ENCODE measurements at places on chromosomes 1 and 21.

DNA sequence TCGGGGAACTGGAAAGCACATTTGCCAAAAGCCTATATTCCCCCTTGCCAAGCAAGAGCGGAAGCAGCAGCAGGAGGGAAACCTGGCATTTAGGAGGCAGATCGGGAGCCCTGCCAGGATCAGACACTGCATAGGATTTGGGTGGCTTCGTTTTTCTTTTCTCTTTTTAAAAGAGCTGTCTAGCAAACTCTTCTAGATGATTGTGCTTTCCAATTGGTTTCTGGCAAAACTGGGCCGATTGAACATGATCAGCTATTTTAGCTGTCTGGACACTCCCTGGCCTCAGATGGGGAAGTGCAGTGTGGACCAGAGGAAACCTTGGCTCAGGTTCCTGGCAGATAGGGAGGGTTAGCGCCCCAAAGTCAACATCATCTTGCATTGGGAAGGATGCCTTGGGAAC lies 414.0 kb upstream of the KAZN start:
- DNase-seq, result no peak

DNA sequence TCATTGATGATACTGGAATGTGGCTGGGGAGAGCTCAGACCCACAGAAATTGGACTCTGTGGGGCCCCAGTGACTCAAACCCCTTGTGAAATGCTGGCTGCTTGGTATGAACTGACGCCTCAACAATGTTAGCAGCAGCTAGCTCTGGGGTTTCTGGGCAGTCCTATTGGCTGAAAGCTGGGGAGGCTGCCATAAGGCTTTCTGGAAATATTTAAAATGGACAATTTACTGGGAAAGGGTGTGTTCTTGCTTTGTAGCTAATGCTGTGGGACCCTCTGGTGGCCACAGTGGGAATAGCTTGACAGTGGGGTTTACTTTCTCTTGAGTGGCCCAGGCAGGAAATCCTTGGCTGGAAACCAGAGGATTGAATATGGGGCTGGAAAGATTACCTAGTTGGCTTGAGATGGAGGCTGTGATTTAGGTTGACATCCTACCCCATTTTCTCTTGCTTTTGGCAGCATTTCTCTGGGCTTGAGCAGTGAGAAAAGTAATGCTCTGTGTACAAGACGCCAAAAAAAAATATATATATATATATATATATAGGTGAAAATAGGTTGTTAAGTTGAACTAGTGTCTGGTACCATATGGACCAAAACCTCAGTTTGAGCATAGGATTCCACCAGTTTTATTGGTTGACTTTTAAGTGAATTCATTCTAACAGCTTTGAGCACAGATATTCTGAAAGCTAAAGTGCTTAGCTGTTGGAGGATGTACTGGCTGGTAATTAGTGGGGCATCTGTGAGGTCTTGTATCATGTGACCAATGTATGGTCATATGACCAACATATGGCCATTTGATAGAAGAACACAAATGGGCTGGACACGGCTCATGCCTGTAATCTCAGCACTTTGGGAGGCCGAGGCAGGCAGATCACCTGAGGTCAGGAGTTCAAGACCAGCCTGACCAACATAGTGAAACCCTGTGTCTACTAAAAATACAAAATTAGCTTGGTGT lies 8.2 kb upstream of the S100A10 start:
- DNase-seq, result peak; percentile 73

- DNase-seq, result no peak
These were observed 77.0 kb downstream of the CSMD2 start for GRCh38 chr1:34087986-34088385.

GRCh38 chr1:31830511-31830910 lies 14.7 kb upstream of the SPOCD1 start:
- no peak for DNase-seq

- no peak for DNase-seq
These were observed 277.1 kb downstream of the AJAP1 start for GRCh38 chr1:4931486-4931885.

- DNase-seq, result no peak
These were observed 3.2 kb downstream of the GJC2 start for GRCh38 chr1:228152918-228153258.

- no peak for DNase-seq
These were observed 271.5 kb downstream of the NFIA start for GRCh38 chr1:61353797-61354406.

- no peak for DNase-seq
These were observed 295.9 kb downstream of the TPR start for GRCh38 chr1:186079084-186079684.

GRCh38 chr1:246001142-246001836 lies 505.8 kb downstream of the SMYD3 start:
- no peak for DNase-seq

GRCh38 chr1:93695411-93696005 lies 13.9 kb upstream of the BCAR3 start:
- DNase-seq, result no peak

DNA sequence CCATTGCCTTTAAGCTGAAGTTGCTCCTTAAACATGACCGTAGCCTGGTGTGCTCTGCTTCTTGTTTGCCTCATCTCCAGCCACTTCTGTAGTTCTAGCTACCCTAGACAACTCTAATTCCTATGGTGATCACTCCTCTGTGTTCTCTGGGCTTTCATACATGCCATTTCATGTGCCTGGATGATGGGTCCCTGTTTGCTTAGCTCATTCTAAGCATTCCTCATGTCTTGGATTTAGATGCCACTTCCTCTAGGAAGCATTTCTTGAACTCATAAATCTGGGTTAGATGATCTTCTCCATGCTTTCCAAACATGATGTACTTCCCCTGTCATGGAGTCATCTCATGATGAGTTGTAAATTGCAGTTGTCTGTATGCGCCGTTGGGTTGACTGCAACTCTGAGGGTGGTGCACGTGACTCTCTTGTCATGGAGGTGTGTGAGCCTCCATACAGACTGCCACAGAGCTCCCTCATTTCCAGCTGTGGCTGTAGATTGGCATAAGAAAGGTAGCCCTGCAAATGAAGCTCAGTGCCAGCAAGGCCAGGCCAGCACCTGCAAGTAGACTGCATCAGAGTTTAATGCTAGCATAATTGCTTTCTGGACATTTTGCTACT lies 77.2 kb downstream of the LAMC1 start:
- DNase-seq, result no peak

- no peak for DNase-seq
These were observed 104.9 kb downstream of the PLPPR4 start for GRCh38 chr1:99369154-99369553.

- no peak for DNase-seq
These were observed 3.0 kb downstream of the PIK3C2B start for GRCh38 chr1:204491655-204492054.

DNA sequence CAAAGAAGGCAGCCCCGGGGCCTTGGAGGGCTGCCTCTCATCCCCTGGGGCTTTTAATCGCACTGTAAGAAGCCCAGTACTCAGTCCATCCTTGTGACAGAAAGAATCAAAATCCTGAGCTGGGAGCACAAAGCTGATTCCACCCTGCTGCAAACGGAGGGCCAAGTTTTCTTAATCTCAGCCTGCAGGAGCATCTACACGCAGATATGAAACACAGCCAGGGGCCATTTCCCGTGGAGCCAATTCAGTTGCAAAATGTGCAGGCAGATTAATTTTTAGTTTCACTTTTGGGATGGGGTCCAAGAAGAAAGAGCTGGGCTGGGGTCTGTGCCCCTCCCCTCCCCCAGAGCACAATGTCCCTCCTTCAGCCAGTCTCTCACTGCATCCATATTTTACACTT lies 4.4 kb downstream of the LYPD8 start:
- no peak for DNase-seq

GRCh38 chr1:160658162-160658813 lies 11.4 kb upstream of the SLAMF1 start:
- DNase-seq, result no peak

DNA sequence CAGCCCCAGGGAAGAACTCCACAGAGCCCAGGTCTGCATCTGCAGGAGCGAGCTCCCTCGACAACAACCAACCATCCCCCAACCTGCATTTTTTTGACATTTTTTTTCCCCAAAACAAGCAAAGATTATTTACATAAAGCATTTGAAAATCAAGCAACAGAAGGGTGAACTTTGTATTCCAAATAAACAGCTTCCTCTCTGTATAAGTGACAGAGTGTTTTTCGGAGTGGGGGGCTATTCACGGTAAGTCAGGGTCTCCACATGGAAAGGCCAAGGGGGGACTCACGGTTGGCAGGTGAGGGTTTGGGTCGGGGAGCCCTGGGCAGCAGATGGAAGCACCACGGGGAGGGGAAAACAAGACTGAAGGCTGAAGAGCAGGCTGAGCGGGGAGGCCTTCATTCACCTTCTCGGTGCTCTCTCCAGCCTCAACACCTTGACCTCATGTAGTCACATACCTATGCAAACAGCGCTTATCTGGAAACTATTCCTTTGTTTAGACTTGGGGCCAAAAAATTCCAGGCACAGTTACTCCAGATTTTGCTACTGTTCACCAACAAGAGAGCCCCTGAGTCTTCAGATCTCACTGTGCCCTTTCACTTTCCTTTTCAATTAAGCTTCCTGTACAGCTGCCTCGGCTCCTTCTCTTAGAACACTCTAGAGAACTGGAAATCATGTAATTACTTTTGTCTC lies 27.6 kb downstream of the C2CD2 start:
- DNase-seq, result no peak

DNA sequence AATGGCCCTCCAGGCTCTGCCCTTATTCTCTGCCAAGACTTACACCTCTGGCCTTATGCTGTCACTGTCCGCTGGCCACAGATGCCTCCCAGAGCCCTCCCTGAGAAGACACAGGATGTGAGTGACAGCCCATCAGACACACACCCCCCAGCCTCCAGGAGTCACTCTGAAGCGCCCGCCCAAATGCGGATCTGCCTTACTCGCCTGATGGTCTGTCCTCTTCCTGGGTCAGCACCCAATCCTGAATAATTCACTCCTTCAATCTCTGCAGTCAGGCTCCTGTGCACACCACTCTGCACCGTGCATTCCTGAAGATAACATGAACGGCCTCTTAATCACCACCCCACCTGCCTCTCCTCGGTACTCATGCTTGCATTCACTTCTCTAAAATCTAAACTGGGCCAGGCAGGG lies 14.7 kb downstream of the CLSTN1 start:
- no peak for DNase-seq

DNA sequence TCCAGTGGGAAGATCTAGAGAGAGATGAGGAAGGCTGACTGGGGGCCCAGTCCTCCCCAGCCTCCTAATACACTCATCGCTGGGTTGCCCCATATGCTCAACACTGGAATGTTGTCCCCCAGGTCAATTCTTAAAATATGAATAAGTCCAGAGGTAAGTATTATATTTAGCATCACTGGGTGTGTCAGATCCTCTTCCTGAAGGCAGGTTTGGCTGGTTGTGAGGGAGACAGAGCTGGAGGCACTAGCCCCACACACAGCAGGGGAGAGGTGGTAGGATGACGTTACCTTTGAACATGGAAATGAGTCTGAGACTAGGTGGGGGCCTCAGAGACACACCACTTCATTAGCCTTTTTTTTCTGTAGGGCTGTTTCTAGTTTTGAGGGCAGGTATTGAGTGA lies 42.6 kb downstream of the SLC44A3 start:
- no peak for DNase-seq

- DNase-seq, result no peak
These were observed 1.4 kb downstream of the RNF11 start for GRCh38 chr1:51237351-51238033.

DNA sequence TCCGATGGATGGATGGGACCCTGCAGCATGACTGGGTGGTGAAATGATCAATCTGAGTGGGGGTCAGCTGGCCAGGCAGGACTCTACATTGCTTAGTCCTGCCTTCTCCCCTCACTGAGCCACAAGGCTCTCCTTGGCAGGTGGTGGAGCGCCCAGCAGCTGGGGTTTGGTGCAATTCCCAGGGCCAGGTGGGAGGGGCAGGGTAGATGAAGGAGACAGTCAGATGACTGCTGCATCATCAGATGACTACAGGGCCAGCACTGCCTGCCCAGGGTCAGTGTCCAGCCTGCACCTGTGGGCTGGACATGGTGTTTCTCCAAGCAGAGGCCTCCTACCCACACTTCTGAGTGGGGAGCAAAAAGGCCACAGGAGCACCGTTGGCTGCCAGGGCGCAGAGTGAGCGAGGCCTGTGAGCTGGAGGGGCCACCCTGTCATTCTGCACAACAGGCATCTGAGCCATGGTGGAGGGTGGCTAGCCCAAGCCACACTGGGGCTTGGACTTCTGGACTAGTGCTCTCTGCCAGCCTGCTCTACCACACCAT lies 103.9 kb upstream of the EDN2 start:
- no peak for DNase-seq

GRCh38 chr1:79074975-79075374 lies 68.4 kb upstream of the ADGRL4 start:
- DNase-seq, result no peak

All from effector CD8-positive, alpha-beta T cell (primary cell).